ENCODE measurements at places on chromosomes 13 and 19.

- no peak for DNase-seq
Measured at GRCh38 chr13:40794414-40795368, 5.3 kb downstream of the SLC25A15 start.

GRCh38 chr13:26719356-26719945, 41.1 kb downstream of the GPR12 start:
- DNase-seq: no peak

- DNase-seq: no peak
Measured at GRCh38 chr13:32669030-32669646, 82.9 kb downstream of the PDS5B start.

DNA sequence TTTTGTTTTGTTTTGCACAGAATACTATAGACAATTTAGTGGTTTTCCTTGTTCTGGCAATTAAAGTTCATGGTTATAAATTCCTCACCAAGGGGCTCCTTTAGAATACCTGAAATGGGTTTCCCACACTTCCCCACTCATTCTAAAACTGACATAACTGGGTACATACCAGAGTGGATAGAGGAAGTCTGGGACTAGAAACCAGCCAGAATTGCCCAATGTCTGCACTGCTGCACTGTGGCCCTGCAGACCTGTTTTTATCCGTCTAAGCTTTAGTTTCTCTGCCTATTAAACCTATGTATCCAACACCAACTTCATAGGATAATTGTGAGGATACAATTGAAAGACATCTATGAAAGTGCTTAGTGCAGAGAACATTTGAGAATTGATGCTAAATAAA, 498.6 kb downstream of the KCTD12 start:
- DNase-seq: no peak

DNA sequence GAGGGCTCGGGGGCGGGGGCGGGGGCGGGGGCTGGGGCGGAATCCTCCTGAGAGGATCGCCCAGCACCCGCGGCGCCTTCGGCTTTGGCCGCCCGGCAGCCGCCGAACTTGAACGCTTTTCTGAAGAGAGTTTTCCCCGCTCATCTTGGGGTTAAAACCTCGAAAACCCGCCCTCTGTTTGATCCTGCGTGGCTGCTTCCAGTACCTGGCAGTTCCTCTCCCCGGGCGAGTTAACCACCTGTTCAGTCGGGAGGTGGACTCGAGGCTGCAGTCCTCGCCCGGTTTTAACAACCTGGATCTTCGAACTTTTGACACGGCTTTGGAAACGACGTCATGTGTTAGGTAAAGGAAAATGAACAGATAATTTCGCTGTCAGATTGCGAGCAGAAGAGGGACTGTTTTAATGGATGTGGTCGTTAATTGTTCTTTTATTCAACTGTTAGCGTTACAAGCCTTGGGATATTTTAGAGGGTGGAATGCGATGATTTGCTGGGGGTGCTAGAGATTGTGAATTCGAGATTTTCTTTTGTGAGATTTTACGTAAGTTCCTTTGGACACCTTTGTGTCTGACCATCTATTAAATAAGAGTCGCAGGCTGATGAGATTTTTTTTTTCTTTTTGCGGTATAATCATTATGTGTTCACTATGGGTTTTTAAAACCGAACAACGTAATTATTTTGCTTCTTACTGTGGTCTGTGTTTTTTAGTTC, 1.0 kb downstream of the FNDC3A start:
- DNase-seq: no peak

DNA sequence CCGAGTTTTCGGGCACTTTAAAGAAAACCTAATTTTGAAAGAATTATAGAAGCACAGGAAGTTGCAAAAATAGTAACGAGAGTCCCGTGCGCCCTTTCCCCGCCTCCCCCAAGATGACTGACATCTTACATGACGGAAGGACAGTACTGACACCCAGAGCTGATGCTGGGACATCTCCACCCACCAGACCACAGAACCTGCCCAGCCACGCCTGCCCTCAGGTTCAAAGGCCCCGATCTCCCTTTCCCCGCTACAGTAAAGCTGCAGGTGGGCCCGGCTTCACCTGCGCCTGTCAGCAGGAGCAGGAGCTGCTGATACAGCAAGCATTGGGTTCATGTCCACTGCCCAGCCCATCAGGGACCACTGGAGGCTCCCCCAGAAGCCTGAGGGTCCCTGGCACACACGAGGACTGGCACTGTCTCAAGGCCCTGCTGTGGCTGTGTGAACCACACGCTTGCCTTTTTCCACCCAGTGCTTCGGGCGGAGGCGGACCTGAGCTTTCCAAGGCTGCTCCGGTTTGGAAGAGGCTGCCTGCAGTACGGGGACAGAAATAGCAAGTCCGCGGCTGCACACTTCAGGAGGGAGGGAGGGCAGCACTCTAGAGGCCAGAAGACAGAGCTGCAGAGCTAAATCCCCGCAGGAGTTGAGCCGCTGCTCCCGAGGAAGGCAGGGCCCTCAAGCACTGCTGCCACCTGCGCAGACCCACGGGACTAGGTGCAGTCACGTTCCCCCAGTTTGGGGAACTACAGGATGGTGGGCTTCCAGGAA, 8.7 kb downstream of the MAP2K2 start:
- peak; percentile 70 for DNase-seq

DNA sequence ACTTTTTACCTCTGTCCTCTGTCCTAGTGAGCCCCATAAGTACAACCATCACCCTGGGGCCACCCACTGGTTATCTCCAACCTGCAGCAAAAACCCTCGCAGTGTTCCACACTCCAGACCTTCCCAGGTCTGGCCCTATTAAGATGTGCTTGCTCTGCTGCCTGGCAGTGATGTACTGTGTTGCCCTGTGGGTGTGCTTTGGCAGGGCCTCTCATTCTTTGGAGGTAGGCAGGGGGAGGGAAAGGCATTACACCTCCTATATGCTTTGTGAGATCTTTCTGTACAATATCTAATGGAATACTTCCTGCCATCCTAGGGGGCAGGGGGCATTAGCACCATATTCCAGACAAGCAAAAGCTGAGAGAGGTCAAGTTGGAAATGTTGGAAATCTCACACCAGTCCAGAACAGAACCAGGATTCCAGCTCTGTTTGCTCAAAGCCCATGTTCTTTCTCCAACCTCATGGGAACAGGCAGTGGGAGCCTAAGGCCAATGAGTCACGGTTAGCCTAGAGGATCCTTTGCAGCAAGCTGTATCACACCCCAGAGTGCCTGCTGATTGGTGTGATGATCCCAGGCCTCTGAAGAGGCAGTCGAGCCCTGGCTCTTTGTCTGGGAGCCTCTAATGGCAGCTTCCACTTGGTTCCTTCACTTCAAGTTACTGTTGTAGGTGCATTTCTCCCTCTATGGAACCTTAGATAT, 59.7 kb upstream of the UBL3 start:
- no peak for DNase-seq

GRCh38 chr13:102933122-102933521, 87.3 kb downstream of the ERCC5 start:
- DNase-seq: no peak

- DNase-seq: no peak
Measured at GRCh38 chr13:102945886-102946285, 100.1 kb downstream of the ERCC5 start.

GRCh38 chr13:48264058-48264457, 31.1 kb downstream of the ITM2B start:
- DNase-seq: no peak

DNA sequence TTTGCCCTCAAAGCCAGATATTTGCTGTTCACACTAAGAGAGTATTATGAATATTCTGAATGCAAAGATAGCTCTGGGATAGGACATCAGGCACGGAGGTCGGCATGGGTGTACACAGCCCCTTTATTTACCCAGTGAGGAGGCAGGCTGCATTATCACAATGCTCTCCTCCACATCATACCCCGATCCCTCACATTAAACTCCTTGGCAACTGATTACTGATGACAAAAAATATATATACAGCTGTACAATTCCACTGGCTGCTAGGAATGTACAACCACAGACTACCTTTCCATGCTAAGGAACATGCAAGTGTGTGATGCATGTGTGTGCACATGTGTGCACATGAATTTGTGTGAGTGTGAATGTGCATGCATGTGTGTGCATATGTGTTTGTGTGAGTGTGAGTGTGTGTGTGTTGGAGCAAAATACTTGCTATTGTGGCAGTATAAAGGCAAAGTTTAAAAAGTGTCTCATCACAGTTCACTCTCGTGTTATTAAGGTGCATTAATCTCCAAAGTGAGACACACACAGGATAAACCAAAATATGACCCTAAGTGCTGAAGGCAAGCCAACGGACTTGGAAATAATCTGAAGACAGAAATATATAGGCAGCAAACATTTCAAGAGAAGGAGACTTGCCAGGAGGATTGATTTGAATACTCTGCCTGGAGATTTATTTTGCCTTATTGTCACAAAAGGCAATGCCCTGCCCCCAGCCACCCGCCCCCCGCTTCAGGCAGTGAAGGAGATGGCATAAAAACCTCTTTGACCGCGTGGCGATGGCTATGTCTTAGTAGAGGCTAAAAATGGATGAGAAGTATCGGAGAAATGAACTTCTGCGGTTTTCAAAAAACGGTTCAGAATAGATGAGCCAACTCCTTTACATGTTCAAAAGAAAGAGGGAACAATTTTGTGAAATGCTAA, 274.8 kb downstream of the TSHZ3 start:
- DNase-seq: no peak

GRCh38 chr13:113730258-113730691, 28.8 kb upstream of the TMEM255B start:
- no peak for DNase-seq

DNA sequence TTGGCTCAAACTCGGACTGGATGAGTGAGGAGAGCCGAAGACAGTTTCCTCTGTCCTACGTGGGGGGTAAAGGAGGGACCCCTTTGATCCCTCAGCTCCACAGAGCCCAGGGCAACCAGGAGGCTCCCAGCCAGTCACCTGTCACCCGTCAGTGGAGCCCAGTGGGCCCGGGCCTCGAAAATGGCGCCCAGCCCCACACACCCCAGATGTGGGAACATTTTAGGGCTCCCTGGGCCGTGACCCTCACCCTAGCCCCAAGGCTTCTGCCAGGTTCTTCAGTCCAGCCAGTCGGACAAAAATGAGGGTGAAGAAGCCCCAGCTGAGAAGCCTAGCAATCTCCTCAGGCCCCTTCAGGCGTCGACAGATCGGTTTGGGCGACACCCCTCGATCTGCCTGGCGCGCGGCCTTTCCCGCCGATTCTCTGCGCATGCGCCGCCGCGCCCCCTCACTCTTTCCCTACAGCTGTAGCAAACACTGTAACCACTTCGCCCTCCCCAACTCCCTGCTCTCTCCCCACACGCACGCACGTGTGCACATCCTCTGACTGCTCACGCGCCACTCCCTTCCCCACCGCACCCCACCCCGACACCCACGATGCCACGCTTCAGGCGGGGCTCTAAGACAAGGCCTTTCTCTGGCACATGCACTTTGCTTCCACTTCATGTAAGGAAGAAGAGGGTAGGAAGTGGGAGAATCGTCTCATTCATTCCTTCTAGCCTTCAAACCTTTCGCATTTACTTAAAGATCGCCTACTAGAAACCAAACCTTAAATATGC, at the start of gene SLC6A16:
TSS of gene SLC6A16 (minus strand) at position 391 of the 776 bp plus-strand sequence. CDS start 13,844 bp downstream, outside the sequence.
- no peak for DNase-seq

DNA sequence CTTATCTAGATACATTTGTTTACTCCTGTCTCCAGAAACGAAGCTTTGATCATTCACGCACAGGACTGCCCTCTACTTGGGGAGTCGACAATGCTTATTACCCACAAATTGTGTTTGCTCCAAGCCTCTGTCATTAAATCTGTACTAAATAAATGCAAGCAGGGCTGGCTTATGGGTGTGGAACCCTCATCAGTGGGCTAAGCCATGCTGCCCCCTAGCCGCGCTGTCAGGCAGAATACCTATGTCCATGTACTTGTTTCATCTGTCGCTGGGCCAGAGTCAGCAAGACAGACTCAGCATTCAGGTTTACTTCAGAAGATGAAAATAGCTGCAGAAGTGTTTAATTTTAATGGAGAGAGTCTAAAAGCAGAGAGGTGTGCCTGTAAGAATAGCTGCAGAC, 110.0 kb upstream of the PRR20A start:
- DNase-seq: no peak

DNA sequence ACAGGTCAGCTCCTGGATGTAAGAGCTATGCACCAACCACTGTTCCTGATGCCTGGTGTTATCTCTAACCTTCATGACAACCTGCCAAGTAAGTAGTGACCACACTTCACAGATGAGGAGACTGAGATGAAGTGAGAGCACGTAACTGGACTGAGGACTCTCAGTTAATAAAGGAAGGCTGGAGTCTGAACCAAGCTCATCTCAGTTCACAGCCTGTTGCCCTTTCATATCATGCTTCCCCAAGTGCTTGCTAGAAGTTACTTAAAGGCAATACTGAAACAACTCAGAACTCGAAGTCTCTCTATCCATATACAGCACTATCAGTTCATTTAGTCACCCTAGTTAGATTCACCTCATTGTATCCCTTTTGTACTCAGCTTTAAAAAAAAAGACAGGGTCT, 119.7 kb downstream of the ABCC4 start:
- DNase-seq: no peak

- no peak for DNase-seq
Measured at GRCh38 chr13:59997976-59998375, 165.8 kb downstream of the DIAPH3 start.

GRCh38 chr13:98878486-98879126, 99.3 kb downstream of the DOCK9 start:
- DNase-seq: no peak

DNA sequence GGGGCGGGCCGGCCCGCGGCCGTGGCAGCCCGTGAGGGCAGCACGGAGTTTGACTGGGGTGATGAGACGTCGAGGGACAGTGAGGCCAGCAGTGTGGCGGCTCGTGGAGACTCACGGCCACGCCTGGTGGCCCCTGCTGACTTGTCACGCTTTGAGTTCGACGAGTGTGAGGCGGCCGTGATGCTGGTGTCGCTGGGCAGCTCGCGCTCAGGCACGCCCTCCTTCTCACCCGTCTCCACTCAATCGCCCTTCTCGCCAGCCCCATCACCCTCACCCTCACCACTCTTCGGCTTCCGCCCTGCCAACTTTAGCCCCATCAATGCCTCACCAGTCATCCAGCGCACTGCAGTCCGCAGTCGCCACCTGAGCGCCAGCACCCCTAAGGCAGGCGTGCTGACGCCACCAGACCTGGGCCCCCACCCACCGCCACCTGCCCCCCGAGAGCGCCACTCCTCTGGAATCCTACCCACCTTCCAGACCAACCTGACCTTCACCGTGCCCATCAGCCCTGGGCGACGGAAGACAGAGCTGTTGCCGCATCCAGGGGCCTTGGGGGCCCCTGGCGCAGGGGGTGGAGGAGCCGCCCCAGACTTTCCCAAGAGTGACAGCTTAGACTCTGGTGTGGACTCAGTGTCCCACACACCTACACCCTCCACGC, 4.5 kb downstream of the CIC start:
- DNase-seq: no peak

GRCh38 chr19:52231154-52231910, 38.1 kb upstream of the ZNF766 start:
- DNase-seq: no peak

GRCh38 chr13:50200988-50201387, 185.7 kb downstream of the KCNRG start:
- no peak for DNase-seq

- no peak for DNase-seq
Measured at GRCh38 chr19:12606796-12607195, 3.8 kb downstream of the ZNF490 start.

- DNase-seq: no peak
Measured at GRCh38 chr13:30697177-30697953, 38.0 kb upstream of the ALOX5AP start.
